ENCODE measurements at places on chromosomes 6 and 20. TPM values are rescaled to one million over a fixed set of nuclear protein-coding genes. Genes with fewer than 3 reads are reported as not detected.

- DNase-seq, result no peak
These were observed 8.4 kb downstream of the CD40 start for GRCh38 chr20:46126440-46127056.

DNA sequence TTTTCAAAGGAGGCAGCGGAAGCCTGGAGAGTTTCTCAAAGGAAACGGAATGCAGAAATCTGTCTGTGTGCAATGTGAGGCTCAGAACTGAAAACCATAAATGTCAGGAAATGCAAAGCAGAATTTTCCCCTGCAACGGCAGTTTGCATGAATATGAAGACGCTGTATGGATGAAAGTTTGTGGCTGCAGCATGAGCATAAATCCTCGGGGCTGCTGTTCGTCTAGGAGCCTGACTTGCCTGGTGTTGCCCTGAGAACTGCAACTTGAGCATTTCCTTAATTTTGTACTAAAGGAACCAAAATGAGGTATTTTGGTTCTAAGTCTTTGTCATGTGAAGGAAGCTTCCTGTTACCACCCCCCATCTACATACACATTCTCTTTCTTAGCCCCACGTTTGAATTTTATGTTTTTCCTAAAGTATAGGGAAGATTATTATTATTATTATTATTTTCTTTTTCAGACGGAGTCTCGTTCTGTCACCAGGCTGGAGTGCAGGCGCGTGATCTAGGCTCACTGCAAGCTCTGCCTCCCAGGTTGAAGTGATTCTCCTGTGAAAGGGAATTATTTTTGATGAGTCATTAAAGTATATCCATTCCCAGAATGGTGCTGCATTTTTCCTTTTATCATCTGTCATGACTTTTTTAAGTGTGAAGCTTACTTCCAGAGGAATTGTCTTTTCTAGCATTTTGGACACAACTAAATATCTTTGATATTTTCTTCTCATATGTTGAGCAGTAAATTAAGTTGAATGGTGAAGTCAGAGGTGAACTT, 33.1 kb downstream of the MTHFD1L start:
- no peak for DNase-seq

GRCh38 chr20:57774951-57775350, 65.1 kb upstream of the PMEPA1 start:
- DNase-seq, result no peak

DNA sequence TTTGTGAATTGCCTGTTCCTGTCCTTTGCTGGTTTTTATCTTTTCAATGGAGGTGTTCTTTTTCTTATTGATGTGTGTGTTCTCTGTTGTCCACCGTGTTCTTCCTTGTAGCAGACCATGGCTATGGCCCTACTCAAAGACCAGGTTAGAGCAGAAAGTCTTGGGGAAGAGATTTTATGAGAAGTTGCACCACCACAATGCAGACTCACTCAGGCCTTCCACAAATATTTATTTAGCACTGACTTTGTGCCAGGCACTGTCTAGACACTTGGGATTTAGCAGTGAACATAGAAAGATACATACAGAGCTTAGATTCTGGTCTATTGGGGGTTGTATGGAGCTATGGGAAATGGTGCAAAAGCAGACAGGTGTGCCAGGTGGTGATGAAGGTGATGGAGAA, 98.8 kb downstream of the DTD1 start:
- DNase-seq, result no peak

DNA sequence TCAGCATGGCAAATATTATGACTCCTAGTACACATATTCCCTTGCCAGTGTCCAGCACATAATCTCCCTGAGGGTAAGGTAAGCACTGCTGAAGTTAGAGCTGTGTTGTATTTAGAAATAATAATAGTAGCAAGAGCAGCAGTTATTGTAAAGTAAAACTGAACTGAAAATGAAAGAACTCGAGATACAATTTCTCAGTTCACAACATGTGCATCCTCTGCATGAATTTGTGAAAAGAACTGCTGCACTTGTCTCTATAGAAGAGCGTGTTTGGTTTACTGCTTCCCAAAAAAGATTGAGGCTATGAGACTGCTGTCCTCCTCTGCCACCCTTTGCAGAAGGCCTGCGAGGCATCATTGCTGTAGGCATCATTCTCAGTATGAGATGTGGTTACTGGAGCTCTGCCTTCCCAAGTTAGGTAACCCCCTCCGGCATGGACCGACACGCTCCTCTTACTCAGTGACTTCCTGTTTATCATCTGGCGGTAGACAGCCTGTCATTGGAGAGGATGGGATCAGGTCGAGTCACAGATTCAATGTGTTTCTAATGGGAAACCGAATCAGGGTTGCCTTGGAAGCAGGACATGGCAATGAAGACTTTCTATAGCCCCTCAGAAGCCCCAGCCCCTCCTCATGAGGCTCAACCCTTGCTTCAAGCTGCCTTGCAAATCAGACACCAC, 48.1 kb downstream of the SLC24A3 start:
- no peak for DNase-seq

GRCh38 chr6:91940801-91941200, 1353.9 kb upstream of the MAP3K7 start:
- no peak for DNase-seq

- DNase-seq, result no peak
These were observed 28.9 kb downstream of the TREM1 start for GRCh38 chr6:41257369-41258195.

DNA sequence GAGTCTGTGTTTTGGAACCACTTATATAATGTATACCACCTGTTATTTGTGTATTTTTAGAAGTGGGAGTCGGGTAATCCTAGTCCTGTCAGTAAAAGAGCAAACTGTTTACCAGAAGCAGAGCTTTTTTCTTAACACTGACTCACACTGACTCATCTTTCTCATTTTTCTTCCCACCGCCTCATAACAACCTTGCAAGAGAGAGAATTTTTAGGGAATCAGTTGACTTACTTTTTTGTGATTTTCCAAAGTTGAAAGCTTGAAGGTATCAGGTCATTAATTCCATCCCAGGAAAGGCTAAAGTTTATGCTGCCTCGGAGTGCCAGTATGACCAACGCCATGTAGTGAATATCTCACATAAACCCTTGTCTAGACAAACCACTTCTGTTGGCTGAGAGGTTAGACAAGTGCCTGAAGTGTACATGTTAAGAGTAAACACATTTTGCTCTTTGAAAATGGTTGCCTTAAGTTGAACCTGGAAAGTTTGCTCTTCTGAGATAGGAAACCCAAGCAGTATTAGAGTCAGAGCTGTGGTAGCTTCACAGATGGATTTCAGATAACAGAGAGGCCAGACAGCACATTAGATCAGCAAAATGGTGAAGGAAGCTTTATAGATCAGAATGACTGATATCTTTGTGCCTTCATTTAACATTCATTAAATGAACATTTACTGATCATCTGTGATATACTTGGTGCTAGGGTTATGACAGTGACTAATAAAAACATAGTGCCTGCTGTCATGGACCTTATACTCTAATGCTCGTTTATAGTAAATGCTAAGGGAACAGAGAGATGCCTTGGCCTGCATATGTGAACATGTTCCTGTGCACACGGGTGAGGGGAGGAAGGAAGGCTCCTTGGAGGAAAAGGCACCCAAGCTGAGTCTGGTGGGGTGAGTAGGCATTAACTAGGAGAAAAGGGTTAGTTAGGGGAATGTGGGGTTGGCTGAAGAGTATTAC, 29.1 kb upstream of the PKIG start:
- DNase-seq, result no peak

- DNase-seq, result no peak
These were observed 33.2 kb upstream of the NCOA3 start for GRCh38 chr20:47468290-47469050.

DNA sequence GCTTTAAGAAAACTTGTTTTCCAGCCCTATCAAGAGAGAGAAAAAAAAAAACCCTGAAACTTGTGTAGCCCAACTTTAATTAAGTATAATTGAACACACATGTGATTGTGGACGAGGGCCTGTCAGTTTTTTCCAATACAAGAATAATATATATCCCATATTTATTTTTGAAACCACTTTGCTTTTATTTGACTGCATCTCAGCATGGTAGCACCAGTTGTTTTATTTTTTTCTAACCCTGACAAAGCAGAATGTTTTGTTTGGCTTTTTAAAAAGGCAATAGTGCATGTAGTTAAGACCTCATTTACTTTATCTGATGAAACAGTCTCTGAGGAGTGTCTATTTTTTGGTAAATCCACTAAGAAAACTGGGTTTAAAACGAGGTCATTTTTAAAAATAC, 257.7 kb downstream of the CDKAL1 start:
- DNase-seq, result no peak

DNA sequence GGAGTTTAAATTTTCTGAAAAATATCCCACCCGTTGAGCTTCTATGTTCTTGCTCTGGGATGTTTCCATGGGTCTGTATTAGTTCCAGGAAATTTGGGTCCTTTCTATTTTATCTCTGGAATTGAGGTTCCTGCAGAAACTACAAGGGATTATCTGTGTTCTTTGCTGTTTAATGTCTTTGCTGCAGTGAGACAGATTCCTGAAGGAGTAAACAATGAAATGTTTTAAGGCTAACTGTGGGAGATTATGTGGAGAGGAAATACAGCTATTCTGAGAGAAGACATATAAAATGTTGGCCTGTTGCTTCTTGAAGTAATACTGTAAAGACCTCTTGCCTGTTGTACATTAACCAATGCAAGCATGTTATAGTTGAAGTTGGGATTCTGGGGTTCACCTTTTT, 43.5 kb downstream of the SAMD5 start:
- no peak for DNase-seq

DNA sequence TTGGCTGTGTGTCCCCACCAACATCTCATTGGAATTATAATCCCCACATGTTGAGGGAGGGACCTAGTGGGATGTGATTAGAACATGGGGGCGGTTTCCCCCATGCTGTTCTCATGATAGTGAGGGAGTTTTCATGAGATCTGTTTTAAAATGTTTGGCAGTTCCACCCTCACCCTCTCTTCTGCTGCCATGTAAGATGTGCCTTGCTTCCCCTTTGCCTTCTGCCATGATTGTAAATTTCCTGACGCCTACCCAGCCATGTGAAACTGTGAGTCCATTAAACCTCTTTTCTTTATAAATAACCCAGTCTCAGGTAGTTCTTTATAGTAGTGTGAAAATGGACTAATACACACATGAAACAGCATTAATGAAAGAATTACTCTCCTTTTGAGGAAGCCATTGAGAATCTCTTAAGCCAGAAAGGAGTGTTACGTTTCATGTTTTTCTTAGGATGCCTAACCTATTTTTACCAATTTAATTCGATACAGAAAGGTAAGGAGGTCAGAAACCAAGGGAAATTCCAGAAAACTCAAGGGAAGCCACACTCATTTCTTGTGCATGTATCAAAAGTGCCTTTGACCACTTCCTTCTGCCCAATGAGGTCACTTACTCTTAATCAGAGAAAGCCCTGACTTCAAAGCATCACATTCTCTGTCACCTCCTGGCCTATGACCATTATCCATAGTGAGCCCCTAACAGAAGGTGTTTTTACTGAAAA, 24.7 kb upstream of the HINT3 start:
- DNase-seq, result no peak

- DNase-seq, result no peak
These were observed 140.1 kb downstream of the NRN1 start for GRCh38 chr6:5866547-5867051.

DNA sequence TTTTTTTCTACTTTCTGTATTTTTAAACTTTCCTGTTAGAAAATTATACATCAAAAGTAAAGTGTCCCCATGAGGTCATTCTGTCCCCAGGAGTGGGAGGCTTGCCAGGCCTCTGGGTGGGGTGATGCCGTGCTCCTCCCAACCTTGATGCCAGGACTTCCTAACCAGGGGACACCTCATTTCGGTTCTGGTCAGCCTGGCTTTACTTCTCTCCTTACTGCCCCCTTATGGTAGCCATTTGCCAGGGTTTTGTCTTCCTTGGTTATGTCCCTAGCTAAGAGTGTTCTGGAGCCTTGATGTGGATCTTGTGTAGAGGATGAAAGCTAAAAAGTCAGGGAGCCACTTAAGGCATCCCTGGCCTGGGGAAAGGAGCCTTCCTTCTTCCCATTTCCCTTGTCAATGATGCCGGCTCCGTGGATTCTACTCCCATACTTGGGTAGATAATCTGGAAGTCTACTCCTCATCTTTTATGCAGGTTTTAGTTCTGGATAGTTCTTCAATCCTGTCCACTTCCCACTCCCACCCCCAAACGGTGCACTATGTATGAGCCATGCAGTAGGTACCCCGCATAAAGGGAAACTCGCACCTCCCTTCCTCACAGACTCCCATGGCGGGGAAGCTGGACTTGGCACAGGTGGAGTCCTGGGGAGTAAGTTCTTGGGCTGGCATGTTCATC, 164.1 kb upstream of the SALL4 start:
- DNase-seq, result no peak

GRCh38 chr6:159169193-159169555, at the start of gene FNDC1:
Gene FNDC1 (plus strand): TSS chr6:159169400. CDS start chr6:159169597, 197 bp downstream.
- DNase-seq, result peak; percentile 85

- peak; percentile 54 for DNase-seq
These were observed 707 bp downstream of the MAN1A1 start for GRCh38 chr6:119348748-119349360.

DNA sequence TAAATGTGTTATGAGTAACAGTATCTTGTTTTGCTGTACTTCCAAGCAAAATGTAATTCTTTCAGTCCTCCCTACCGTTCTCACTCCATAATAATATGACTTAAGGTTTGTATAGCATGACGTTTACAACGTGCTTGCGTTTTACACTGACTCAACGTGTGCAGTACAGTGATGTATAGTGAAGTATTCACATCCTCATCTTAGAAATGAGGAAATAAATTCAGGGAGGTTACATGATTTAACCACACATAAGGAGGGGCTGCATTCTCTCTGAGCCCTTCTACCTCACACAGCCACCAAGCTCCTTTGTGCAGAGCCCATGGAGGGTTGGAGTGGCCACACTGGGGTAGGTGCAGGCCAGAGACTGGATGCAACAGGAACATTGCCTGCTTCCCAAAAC, 164.5 kb downstream of the MTHFD1L start:
- no peak for DNase-seq

DNA sequence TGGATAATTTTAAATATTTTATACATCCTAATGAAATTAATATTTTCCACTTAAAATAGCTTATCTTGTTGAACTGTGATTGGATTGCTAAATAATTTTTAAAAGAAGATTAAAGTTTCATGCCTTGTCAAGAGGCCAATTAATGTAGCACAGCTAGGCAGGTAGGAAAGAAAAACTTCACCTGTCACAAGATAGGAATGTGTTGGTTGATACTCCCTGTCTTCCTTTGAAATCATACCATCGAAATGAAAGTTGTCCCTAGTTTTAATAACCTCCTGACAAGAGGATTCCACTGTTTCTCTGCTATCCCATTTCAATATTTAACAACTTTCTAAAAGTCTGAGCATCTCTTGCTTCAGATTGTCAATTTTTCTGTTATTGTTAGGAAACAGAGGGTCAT, 80.8 kb downstream of the BMP6 start:
- no peak for DNase-seq

- no peak for DNase-seq
These were observed 26.1 kb upstream of the ZNF831 start for GRCh38 chr20:59137532-59137931.

- DNase-seq, result no peak
These were observed 48.4 kb downstream of the MTFR2 start for GRCh38 chr6:136201732-136202131.

PGC gene
- 0.65 TPM for total RNA-seq

ELOVL4 gene
- 2.4 TPM for total RNA-seq

EDN1 gene
- total RNA-seq, result 10.0 TPM

RAB32 gene
- total RNA-seq, result 31.9 TPM

FLRT3 gene
- total RNA-seq, result 0.75 TPM

FAM162B gene
- 6.2 TPM for total RNA-seq

ADAT2 gene
- total RNA-seq, result 9.1 TPM
